LHCN-M2 (cell line): ENCODE measurements at places on chromosomes 5 and 9. TPM values are rescaled to one million over a fixed set of nuclear protein-coding genes. Genes with fewer than 3 reads are reported as not detected.

DNA sequence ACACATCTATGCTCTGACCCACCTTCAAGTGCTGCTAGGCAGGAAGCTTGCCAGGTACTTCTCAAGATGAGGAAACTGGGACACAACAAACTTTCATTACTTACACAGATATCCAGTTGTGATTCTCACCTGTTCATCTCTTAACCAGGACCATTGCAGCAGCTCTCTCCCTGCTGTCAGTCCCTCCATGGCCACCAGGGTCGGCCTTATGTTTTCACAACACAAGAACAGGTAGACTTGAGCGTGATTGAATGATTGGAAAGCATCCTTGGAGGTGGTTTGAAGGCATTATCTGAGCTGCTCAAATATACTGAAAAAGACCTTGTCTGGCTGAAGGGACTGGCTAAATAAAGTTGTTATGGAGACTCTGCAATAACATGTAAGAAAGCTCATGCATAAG is 94.4 kb downstream of the MTREX start:
- no peak for DNase-seq

DNA sequence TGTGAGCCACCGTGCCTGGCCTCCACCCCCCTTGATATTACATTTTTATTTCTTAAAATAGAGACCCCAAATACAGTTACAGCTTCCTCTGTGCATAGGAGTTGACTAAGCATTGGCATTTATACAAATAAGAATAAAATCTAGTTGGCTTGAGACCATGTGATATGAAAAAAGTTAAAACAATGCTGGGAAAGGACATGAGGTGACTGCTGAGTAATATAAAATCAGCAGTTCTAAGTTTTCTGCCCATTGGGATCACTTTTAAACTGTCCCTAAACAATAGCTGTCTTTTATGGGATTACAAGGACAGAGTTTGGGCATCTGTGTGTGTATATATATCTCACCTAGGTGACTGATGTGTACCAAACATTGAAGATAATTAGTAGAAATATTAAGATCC is 96.6 kb downstream of the UBE2R2 start:
- no peak for DNase-seq

GRCh38 chr5:106843812-106844416 is 826.8 kb downstream of the EFNA5 start:
- DNase-seq, result peak; percentile 65

The LCN9 gene
- not detected in 2 replicates for total RNA-seq

GRCh38 chr5:33701251-33701650 is 190.5 kb downstream of the ADAMTS12 start:
- DNase-seq, result peak; percentile 49

DNA sequence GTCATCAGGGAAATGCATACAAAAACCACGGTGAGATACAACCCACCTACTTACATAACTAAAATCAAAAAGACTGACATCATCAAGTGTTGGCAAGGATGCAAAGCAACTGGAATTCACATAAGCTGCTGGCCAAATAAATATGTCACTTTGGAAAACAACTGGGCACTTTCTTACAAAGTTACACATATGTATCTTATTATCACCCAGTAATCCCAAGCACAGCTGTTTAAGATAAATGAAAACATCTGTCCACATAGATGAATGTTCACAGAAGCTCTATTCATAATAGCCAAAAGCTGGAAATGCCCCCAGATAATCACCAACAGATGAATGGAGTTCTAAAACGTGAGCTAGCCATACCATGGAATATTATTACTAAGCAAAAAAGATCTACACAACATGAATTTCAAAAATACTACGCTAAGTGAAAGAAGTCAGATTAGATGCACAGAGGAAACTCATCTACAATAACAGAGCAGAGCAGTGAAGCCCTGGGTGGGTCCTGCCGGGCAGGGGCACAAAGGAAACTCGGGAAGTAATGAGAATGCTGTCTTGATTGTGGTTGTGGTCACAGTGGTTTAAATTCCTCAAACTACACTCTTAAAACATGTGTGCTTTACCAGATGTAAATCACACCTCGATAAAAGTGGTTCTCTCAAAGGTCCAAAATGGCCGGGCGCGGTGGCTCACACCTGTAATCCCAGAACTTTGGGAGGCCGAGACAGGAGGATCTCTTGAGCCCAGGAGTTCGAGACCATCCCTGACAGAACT is 8.5 kb downstream of the CAMSAP1 start:
- peak; percentile 55 for DNase-seq

GRCh38 chr9:135329571-135330306 is 149.8 kb upstream of the PPP1R26 start:
- DNase-seq, result no peak

DNA sequence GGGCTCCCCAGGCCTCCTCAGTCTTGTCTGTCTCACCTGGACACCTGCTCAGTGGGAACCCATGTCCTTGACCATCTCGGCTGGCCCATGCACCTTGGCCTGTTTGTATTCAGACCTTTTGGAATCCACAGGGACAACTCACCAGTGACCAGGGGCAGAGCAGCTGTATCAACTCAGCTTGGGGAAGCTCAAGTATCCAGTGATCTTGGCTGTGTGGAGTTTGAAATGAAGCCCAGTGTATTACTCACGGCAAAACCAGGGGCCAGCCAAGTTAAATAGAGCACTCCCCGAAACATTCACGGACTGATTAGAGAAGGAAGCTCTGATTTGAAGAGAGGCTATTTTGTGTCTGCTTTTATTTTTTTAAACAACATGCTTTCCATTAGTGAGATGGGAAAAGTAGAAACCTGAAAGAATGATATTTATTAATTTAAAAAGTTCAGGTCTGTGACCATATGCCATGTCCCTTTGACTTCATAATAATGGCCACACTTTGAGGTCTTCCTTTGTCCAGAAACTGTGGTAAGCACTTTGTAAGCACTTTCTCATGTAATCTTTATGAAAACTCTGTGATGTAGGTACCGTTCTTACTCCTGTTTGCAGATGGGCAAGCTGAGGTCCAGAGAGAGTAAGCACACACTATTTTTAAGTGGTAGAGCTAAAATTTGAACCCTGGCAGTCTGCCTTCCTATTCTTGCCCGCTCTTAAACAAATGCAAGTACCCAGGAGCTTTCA is 656.5 kb downstream of the BNC2 start:
- DNase-seq, result peak; percentile 98

- no peak for DNase-seq
Measured at GRCh38 chr5:177526791-177527190, 10.0 kb upstream of the DDX41 start.

The AGPAT2 gene
- total RNA-seq, result 36.2 and 40.2 TPM in 2 replicates

DNA sequence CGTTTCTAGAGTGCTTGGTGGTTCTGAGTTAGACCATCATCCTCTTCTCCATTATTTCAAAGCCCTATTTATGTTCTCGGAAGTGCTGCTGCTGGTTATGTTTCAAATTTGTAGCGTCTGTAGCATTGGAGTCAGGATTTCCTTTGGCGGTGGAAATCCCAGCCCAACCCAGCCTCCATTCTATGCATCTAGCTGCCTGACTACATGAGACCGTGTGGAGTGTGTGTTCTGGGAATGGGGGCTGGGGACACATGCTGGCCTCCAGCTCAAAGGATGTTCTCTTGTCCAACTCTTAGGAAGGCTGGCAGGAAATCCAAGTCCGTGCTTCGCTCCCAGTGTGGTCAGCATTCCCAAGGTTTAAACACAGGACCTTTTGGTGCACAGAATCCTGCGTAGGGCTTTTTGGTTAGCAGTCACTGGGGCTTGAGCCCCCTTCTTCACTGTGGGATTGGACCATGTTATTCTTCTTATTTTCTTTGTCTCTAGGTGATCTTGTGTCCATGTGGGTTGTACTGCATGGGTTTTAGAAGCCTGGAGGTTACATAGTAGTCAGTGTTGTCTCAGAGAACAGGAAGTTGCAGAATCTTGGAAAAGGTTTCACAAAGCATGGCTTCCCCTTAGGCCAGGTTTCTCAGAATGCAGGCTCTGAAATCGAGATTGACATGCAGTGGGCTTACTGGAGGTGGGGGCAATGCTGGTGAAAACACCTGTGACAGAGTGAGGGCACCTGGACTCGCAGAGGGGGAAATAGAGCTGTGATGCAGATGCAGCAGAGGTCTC is 132.2 kb downstream of the ARHGAP26 start:
- no peak for DNase-seq

GRCh38 chr5:23506329-23507236 is 826 bp upstream of the PRDM9 start:
- DNase-seq, result no peak

The DDX4 gene
- not detected in 2 replicates for total RNA-seq

DNA sequence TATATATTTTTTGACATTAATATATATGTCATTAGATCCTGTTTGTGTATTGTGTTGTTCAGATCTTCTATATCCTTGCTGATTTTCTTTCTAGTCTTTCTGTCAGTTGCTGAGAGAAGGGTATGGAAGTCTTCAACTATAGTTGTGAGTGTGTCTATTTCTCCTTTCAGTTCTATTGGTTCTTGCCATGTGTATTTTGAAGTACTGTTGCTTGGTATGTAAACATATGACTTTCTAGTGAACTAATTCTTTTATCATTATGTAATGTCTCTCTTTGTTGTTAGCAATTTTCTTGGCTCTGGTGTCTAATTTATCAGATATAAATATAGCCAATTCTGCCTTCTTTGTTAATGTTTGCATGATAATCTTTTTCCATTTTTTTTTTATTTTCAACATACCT is 84.3 kb upstream of the CAST start:
- no peak for DNase-seq

GRCh38 chr5:1824903-1825841 is 24.0 kb downstream of the NDUFS6 start:
- DNase-seq, result no peak

GRCh38 chr5:171773106-171773505 is 12.5 kb upstream of the SMIM23 start:
- DNase-seq, result no peak

The PTPRD gene
- total RNA-seq, result not detected in 2 replicates

DNA sequence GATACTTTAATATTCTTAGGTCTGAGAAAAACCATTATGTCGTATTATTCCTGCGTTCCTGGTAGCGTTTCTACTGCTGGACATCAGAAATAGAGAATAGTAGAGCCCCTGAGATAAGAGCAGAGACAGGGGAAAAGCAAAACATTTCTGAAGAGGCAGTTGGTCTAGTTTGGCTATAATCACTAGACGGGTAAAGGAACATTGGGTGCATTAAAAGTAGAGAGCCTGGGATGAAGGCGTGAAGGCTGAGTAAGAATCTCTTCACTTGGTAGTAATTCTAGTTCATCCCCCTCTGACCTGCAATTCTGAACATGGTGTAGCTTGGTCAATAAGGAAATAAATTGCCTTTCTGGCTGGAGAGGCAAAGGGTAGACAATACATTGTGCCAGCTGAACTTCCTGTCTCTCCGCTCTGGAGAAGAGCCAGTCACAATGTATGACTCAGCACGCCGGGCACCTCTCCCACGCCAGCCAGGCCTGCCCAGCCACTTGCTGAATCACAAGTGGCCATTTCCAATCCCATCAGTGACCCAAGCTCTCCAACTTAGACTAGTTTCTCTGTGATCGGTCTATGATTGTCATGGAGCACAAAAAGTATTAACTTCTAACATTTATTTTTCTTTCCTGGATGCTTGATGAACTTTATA is 75.4 kb downstream of the STK32A start:
- DNase-seq, result peak; percentile 90
